ENCODE measurements at places on chromosomes 1 and 21.
A peak's percentile ranks its signal among the peaks of the same experiment; 100 is the strongest.

DNA sequence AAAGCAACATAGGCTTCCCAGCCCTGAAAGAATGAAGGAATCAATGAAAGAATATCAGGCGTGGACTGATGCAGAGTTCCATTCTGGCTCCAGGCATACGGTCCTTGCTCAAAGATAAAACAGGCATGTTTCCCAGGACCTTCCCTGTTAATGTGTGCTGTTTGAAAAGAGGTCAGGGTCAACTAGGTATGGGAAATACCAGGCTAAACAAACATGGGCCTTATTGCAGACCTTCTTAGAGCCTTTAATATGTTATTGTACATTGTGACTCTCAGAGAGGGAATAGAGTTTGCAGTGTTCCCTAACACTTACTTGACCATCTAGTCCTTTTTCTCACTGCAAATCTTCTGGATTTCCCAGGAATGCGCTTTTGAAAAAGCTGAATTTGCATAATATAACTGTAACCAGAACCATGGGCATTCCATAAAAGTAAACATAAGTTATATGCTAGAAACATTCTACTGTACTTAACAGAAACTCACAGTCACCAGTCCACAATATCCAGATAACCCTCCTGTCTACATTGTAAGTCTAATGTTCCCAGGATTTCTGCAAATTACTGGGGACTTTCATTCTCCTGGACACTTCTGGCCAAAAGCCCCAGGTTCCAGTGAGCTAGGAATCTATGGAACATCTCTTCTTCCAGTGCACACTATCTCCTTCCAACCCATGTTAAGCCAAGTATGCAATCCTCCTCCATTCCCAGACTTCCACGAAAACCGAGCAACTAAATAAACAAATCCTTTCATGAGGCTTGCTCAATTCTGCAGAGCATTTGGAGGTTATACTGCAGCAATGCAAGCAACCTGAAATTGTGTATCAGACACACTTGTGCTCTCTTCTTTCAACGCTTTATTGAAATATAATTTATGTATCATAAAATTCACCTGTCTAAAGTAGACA, 486.6 kb downstream of the SETD4 start:
- no peak for DNase-seq

DNA sequence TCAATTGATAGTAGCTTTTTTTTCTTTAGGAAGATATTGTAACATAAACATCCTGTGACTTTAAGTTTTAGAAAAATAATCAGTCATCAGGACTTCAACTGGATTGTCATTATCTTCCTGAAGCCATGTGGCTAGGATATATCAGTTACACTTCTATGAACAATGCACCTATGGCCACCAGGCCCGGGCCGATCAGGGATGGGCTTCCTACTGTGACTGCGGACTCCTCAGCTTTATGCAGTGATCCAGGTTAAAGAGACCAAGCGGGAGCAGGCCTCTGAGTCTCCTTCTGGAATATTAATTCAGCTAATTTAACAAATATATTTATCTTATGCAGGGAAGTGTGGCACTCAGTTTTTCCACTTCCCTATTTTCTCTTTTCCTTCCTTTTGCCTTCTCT, 200.6 kb downstream of the ADGRL2 start:
- DNase-seq = peak; percentile 13

DNA sequence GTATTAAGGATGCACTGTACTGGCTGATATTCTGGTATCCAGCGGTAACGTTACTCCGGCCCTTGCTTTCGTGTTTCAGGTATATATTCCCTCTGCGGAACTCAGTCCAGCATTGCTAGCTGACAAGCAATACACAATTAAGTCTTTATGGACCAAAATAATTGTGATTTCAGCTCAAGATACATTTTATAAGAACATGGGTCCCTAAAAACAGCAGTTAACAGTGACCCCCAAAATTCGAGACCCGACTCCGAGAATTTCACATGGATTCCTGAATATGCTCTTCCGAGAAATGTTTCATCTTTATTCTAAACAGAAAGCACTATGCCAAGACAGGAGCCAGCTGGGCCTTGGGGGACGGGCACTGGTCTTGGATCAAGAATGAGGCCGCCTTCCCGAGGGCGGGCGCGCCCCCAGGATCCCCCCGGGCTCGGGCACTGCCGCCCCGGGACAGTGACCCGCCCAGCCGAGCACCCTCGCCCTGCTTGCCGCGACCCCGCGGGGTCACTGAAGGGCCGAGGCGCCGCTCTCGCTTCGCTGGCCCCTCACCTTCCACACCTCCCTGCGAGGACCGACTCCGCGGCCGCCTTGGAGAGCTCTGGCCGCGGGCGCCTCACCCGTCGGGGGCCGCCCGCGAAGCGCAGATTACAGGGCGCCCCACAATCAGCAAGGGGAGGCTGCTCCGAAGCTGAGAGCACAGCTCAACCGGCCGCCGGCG, 610 bp downstream of the SCYL3 start:
- peak; percentile 11 for DNase-seq

DNA sequence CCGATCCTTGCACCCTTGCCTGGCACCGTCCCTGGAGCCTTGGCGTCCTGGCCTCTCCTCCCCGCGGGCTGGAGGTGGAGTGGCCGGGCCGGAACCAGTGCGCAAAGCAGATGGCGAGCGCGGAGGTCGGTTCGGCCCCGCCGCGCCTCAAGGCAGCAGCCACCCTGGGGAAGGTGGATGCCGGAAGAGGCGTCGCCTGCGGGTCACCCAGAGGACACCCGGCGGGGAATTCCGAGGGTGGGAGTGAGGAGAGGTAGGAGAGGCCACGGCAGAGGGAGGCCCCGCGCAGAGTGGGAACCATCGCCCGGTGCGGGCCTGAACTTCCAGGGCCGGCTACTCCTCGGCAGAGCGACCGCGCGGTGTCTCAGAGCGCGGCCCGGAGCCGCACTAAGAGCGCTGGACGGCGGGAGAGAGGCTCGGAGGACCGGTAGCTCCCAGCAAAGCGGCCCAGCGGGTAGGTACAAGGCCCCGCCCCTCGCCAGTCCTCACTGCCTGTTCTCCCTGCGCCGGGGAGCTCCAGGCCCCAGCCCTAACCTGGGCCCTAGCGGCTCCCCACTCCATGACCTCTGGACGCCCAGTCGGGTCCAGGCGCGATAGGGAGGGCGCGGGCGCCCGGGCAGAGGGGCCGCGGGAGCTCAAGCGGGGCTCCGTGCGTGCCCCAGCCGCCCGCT, at the start of gene RNF207:
TSS of gene RNF207 (plus strand) at position 271 of the 671 bp plus-strand sequence. CDS start 417 bp downstream, outside the sequence.
- DNase-seq = peak; percentile 86

DNA sequence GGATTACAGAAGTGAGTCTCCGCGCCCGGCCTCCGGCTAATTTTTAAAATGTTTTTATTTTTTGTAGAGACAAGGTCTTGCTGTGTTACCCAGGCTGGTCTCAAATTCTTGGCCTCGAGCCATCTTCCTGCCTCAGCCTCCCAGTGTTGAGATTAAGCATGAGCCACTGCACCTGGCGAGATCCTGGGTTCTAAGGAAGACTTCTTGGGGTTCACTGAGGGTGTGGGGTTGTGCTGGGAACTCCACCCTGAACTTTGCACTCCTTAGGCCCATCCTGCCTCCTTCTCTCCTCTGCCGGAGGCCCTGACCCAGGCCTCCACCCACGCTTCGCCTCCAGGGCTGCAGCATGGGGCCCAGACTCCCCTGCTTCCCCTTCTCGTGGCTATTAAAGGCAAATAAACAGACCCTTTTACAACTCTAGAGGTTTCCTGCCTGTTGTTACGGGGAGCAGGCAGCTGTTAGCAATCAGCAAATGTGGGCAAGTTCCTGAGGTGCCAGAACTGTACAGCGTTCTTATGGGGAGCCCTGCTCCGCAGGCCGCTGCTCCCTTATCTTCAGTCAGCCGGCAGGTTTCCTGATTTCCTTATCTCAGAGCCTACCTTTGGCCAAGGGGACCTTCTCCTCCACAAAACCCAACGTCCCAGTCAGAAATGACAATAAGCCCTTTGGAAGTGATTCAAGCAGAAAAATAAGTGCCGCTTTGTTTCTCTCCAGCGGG, 41.0 kb upstream of the LIN9 start:
- DNase-seq = peak; percentile 34

- DNase-seq = no peak
Observed at GRCh38 chr1:209157546-209158249, 425.8 kb upstream of the CAMK1G start.

DNA sequence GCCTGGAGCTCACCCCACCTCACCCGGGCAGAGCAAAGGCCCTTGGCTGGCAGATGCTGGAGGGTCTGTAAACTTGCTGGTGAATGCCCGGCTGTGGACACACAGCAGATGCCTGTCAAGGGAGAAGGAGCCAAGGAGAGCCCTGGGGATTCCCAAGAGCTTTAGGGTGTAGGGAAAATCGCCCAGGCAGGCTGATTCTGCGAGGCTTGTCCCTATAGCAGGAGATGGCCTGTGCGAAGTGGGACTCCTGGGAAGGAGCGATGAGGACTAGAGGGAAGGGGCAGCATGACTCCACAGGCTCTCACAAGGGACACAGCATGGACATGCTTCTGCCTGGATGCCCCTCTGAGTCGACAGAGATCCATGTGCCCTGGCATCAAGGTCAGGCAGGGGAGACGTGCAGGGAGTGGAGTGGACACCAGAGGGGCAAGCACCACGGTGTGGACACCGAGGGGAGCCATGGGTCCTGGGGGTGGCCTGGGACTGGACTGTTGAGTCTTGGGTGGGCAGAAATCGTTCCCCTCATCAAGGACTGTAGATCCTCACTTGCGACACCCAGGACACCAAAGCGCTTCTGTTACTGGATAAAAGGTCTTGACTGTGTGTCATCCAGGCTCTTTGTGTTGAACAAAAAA, 71.4 kb upstream of the ABCG1 start:
- DNase-seq = no peak

- DNase-seq = peak; percentile 34
Observed at GRCh38 chr1:59367301-59368007, 70.6 kb downstream of the FGGY start.

DNA sequence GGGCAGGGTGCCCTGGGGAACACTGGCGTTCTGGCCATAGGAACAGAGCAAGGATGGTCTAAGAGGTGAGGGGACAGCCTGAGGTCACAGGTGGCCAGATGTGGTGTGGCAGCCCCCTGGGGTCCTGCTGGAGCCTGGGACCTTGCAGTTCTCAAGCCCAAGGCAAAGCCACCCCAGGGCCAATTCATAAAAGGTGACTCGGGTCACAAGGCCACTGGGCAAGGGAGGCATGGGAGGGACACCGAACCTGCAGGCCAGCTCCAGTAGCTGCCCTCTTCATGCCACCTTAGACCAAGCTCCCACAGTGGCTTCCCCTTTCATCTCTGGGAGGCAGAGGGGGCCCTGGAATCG, 19.3 kb downstream of the TNFRSF25 start:
- no peak for DNase-seq

- peak; percentile 66 for DNase-seq
Observed at GRCh38 chr1:59116920-59117542, 179.9 kb upstream of the FGGY start.

- peak; percentile 61 for DNase-seq
Observed at GRCh38 chr1:12184008-12184681, 17.4 kb downstream of the TNFRSF1B start.

GRCh38 chr1:7753641-7754040, 17.5 kb upstream of the VAMP3 start:
- DNase-seq = no peak

DNA sequence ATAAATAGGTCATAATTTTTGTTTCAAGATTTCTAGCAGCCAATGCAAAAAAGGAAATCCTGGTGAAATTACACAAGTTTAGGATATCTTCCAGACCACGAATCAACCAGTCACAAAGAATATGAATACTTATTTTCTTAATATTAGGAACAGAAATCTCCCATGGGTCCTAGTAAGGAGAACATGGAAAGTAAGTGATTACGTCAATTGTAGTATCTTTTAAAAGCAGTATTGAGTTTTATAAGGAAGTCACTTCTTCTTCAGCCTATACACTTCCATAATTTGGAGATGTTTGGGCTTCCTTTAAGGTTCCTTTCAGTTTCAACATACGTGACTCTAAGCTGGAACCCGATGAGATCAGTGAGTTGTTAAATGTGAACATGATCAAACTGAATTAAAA, 534.5 kb downstream of the USP25 start:
- no peak for DNase-seq

DNA sequence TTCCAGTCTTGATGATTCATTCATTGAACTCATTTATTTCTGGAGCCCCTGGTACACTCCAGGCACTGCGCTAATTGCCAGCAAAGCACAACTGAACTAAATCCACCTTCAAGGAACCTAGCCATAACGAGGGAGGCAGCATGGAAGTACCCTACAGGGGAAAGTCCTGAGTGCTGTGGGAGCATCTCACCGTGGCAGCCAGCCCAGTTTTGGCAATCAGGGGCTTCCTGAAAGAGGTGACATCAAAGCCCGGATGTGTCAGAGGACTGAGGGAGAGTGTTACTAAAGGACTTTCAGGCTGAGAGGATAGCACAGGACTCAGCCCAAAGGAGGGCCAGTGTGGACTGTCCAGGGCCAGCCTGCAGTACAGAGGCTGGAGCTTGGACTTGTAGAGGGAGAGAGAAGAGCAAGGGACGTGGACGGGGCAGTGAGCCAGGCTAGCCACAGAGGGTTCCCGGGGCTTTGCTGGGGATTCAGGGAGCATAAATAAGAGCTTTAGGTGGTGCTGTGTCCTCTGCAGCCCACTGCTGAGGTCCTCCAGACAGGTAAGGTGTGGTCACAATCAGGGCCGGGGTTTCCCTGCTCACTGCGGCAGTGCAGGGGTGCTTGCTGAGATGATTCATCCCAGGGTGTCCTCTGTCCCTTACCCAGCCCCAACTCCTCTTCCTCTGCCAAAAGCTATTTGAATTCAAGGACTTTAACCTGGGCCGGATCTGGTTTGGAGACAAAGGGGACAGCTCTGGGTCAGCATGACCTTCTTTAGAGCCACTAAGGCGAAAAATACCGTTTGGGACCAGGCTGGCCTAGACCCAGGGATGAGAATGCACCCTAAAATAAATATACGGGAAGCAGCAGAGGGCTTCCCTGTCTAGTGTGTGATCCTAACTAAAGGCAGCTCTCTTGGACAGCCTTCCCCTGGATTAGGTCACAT, 128.3 kb downstream of the EDEM3 start:
- no peak for DNase-seq

DNA sequence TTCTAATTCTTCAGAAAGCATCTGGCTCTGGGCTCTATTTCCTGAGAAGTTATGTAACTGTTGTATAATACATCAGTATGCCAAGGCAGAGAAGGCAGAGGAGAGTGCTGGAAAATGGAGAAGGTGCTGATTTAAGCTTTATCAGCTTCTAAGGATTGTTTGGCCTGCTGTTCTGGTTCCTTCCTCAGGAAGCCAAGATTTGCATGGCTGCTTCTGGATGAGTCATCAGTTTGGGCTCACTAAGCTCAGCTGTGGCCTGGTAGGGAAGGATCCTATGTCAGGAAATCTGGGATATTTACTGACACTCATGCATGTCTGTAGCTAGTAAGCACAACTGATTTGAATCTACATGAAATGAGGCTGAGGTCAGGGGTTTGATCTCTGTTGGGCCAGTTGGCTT, 73.2 kb upstream of the ADGRL4 start:
- DNase-seq = no peak

- no peak for DNase-seq
Observed at GRCh38 chr1:98286656-98287055, 365.8 kb upstream of the DPYD start.

DNA sequence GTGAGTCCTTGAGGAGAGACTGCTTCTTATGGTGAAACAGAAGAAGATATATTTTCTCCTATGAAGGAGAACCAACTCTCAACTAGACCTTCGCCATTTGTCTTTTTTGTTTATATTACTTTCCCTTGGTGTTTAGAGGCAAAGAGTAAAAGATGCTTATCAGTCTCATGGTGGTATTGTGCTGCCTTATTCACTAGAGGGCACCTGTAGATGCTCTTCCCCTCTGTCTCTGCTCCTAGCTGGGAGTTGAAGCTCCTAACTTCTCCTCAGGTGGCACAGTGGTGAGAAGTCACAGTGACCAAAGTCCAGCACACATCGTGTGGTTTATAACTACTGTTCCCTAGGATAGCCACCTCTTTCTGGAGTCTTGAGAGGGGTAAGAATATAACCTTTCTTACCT, 1359.6 kb downstream of the PLA2G4A start:
- no peak for DNase-seq

Data from neural progenitor cell (in vitro differentiated cells).